ENCODE measurements at places on chromosomes 7 and 10. TPM values are rescaled to one million over a fixed set of nuclear protein-coding genes. Genes with fewer than 3 reads are reported as not detected.

DNA sequence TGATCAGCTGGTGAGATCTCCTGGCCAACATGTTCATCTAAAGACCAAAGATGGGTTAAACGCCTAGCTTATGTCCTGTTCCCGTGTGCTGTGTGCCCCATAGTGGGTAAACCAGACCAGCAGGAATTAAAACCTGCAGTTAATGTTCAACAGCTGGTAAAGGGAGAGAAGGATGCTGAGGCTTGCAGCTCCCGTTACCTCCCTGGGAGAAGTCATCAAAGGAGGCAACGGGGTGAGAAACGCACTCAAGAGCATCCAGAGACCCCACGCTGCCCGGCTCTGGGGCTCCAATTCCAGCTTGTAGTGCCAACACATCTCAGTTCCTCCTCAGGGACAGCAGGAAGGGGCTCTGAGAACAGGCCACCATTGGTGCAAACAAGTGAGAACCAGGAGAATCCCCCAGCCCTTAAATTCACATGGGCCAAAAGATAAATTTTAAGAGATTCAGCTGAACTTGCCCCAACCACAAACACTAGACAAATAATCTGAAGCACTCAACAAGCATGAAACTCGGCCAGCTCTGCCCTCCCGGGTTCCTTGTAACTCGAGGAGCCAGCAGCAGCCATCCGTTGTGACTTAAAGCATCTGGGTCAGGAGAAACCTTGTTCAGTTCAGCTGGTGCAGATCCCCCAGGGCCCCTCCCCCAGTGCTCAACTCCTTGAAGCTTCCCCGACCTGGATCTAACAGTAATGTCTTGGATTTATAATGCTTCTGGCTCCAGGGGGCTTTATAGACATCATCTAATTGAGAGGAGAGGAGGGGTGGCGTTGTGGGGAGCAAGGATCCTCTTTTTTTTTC, 29.4 kb downstream of the FAM241B start:
- DNase-seq: no peak

DNA sequence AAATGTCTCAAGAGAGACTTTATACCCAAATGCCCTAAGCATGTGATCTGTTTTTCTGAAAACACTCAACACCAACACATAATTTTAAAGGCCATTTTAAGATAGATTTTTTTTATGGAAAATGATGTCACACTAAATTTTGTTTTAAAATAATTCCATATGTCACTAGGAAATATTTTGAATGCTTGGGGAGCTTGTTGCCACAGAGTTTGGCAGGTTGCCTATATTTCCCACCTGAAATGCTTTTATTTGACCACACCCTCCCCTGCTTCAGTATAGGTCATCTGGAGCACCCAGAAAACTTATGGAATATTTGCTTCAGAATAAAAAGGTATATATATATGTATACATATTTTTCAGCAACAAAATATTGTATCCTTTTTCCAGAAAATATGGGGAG, 180.0 kb upstream of the ANK3 start:
- DNase-seq: no peak

- no peak for DNase-seq
Observed at GRCh38 chr7:11228515-11228914, 254.8 kb downstream of the PHF14 start.

The TAS2R39 gene
- not detected for total RNA-seq

The SUN3 gene
- total RNA-seq: not detected

GRCh38 chr10:36221101-36221500, 579.0 kb upstream of the FZD8 start:
- no peak for DNase-seq

- no peak for DNase-seq
Observed at GRCh38 chr7:574661-575395, 55.2 kb upstream of the PDGFA start.

Data from activated naive CD8-positive, alpha-beta T cell treated with anti-CD3 and anti-CD28 coated beads for 36 hours (primary cell).